ENCODE measurements at places on chromosomes 4 and X. TPM values are rescaled to one million over a fixed set of nuclear protein-coding genes. Genes with fewer than 3 reads are reported as not detected.

DNA sequence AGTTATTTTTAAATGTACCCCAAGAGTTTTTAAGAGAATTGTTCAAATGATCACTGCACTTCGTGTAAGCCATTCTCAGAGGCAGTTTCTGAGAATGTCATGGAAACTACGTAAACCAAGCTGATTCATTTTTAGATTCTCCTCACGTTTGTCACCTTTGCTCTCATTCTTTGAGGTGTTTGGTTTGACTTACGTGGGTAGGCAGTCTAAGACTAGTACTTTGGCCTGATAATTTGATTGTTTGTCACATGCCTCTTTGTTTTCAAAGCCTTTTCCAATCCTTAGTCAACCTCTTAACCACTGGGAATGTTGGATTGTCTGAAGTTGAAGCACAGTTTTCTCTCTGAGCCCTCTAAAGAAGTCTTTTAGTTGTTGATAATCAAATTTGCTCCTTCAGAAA is 10.5 kb downstream of the SEPTIN11 start:
- DNase-seq = peak; percentile 78

- peak; percentile 1 for DNase-seq
These were observed 16.8 kb upstream of the IGSF1 start for GRCh38 chrX:131305926-131306325.

DNA sequence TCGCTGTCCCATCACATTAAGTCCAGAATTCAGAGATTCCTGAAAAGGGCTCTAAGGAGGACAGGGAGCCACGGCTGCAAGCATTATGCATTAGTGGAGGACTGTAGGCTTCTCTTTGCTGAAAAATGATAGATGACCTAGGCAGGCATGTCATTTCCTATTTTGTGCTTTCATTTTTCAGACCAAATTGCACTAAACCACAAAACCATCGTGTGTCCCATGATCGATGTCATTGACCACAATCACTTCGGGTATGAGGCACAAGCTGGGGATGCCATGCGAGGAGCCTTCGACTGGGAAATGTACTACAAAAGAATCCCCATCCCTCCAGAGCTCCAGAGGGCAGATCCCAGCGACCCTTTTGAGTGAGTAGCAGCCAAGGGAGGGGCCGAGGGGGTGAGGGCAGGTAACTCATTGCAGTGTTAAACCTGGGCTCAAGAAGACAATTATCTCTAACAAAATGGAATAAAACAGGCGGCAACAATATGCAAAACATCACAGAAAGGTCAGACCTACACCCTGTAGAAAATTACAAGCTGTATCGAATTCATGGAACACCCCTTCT is 355.2 kb upstream of the GALNT7 start:
- no peak for DNase-seq

GRCh38 chr4:101284546-101284945 is 62.8 kb downstream of the PPP3CA start:
- peak; percentile 19 for DNase-seq

SMIM20 gene
- 34.9 TPM for polyA plus RNA-seq

DCHS2 gene
- polyA plus RNA-seq = not detected

- no peak for DNase-seq
These were observed 163.0 kb downstream of the SH3KBP1 start for GRCh38 chrX:19724409-19724808.

DNA sequence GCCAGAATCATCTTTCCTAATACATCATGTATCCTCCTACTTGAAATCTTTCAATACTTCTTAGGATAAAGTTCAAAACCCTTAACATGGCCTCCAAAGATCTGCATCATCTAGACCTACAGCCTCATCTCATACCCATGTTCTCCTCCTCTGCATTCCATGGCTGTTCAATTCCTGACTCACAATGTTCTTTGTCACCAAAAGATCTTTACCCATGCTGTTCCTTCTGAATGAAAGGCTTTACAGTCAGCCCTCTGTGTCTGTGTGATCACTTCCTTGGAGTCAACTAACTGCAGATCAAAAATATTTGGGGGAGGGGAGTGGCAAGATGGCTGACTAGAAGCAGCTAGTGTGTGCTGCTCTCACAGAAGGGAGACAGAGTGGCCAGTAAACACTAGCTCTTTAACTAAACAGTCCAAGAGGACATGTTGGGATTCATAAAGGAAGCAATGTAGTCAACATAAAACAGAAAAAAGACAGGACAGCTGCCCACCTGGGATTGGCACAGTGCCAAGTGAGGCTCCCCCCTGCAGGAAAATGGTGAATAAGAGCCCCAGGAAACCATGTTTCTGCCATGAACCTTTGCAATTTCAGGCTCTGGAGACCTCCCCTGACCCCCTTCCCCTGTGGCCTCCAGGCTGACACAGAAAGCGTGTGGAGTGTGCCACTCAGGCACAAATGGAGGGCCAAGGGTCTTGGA is 31.9 kb downstream of the CBR4 start:
- peak; percentile 50 for DNase-seq

DNA sequence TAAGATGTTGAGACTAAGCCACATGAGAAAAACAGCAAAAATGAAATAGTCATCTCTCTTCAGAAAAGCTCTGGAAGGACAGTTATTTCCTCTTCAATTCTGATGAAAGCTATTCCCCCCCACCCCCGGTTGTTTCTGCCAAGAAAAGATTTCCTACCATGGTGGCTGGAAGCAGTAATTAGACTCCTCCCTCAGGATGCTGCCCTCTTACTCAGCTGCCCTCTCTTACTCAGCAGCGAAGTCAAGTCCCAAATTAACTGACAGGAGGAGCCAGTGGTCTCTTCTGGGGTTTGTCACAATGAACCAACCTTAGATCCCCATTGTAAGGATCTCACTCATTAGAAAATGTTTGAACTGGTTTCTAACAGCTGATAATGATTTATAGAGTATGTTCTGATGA is 38.0 kb downstream of the GPM6B start:
- DNase-seq = peak; percentile 57

GRCh38 chr4:184143770-184144564 is 73.7 kb downstream of the ENPP6 start:
- DNase-seq = no peak

DNA sequence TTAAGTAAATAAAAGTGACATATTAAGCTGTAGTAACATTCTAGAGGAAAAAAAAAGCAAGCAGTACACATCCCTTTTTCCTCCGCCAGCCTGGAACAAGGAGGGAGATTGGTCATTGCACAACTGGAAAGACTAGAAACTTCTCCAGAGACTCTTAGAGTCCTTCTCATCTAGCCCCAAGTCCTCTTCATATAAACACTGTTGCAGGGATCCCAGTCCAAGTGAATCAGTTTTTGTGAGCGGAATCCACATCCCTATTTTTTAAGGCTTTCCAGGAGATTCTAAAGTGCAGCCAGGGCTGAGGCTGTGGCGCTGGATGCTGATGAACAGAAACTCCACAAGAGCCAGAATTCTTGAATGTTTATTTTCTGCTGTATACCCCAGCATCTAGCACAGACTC is 23.8 kb downstream of the REELD1 start:
- DNase-seq = no peak

DNA sequence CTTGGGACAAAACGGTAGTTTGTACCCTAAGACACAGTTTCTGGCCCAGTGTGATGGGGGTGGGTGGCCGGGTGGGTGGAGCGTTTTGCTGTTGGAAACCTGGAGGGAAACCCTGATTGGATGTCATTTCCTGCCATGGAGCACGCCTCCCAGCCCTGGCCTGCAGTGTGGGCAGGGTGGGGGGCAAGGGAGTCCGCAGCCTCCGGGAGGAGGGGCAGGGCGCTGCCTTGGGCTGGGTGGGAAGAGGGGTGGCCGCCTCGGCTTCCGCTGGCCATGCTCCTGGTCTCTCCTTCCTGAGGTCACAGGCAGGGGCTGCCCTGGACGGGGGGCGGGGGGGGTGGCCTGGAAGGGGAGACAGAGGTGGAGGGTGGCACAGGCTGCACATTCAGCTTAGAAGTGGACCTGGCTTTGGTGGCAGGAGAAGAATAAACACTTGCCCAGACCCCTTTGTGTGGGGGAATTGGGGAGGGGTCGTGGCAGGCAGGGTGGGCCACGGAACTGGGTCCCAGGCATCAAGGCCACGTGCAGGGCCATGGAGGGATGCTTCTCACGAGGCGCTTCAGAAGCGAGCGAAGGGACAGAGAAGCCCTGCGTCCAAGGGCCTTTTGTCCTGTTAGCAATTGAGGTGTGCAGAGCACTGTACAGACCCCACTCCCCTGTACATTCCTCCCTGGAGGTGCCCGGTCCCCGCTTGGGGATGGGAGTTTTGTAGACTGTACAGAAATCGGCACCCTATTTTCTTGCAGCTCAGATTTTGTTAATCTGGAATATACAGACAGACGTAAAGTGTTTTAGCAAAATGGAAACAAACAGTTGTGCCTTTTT is 6.2 kb downstream of the NAT8L start:
- DNase-seq = no peak

DNA sequence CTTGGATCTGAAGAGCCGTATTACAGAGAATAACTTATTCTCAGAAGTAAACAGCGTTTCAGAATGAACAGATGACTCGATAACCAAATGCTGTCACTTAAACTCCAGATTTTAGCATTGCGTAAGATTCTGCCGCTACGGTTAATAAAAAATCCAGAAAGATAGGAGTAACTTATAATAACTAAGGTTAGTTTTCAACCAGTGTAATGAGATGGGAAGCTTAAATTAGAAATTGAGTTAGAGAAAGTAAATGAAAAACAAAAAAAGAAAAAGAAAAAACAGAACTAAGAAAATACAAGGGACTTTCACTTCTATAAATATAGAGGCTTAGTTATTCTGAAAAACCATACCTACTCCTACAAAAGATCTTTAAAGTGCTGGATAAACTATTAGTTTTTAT is 13.1 kb upstream of the PARM1 start:
- DNase-seq = no peak

DNA sequence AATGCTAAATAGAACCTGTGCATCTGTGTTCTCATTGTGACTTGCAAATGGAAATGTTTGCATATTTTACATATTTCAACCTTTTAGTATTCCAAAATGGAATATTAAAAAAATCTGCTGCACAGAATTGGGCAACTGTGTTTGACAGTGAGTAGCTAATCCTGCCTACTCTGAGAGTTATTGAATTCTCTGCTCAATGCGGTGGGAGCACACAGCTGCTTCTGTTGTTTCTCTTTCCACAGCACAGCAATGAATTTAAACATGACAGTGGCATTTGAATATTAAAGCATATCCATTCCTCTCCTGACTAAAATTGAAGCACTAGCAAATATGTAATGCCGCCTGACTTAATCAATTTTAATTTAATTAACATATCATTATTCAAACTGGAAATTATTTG is 366.6 kb downstream of the GASK1B start:
- no peak for DNase-seq

GRCh38 chrX:28981952-28982351 is 394.7 kb downstream of the IL1RAPL1 start:
- DNase-seq = no peak

DNA sequence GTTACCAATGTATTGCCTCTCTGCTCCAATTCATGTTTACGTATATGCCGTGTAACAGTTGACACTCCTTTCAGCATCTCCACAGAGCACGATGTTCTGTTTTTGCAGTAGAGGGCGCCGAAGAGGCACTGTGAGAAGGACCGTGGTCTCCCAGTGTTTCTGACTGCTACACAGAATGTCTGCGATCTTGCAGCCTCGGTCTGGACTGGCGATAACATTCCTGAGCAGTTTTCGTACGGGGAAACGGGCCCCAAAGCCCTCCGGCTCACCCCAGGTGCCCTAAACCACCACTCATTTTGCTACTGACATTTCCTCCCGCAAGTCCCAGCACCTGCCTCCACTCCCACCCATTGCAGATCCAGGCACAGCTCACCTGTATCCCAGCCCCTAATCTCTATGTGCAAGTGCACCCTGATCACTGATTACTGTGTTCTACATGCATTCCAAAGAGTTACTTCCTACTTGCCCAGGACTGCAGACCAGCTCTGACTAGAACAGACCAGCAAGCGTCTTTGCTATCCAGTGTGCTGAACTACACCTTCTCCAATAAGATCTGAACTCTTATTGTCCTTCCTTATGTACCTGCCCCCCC is 12.4 kb upstream of the NFXL1 start:
- DNase-seq = peak; percentile 49

DNA sequence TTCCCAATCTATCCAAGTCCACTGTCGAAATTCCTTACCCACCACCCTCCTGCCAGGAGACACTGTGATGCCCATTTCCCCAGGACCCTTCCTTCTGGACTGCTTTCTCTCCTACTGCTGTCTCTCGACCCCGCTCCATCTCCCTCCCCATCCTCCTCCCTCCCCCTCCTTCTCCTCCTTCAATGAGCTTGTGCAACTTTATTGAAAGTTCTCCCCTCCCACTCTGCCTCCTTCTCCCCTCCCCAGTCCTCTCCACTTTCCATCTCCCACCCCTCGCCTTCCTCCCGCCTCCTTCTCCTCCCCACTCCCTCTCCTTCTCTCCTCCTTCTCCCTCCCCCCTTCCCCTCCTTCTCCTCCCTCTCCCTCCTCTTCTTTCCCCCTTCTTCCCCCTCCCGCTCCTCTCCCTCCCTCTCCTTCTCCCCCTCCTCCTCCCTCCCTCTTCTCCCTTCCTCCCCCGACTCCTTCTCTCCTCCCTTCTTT is 116.6 kb upstream of the FAT1 start:
- DNase-seq = peak; percentile 53

- DNase-seq = peak; percentile 81
These were observed 550 bp downstream of the ADGRA3 start for GRCh38 chr4:22515145-22515887.

RNF175 gene
- polyA plus RNA-seq = not detected

- DNase-seq = peak; percentile 20
These were observed 31.4 kb upstream of the SETD7 start for GRCh38 chr4:139587446-139587845.

GRCh38 chr4:181529537-181529936 is 713.7 kb upstream of the TENM3 start:
- DNase-seq = no peak

DNA sequence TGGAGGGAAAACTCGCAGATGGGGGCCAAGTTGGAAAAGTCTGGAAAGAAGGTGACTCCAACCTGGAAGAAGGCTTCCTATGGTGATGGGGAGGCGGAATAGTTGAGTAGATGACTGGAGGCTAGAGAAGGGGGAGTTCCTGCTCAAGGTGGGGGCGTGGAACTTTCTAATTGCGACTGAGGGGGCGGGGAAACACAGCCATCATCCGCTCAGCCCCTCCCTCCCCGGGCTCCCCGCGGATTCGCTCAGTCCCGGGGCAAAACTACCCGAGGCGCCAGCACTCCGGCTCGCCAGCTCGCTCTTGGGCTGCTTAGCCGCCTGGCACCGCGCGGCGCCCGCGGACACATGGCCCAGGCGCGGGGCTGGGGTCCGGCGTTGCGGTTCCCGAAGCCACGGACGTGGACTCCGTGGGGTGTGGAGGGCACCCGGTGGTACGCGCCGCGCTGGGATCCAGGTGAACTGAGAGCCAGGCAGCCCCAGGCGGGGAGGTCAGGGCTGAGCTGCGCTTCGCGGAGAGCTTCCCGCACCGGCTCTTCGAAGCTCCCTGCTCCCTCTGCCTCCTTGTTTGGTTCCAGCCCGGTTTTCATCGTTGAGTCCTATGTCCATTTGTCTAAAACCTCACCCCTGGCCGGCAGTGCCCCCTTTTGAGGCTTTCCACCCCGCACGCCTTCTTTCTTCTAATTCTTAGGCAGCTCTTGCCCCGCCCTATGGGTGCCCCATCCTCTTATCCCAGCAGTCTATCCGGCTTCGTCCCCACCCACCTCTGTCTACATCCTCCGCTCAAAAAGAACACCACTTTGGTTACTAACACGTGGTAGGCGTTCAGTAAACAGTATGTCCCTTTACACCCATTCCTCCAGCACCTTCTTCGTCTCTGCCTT is 38.9 kb downstream of the STARD8 start:
- DNase-seq = peak; percentile 32

GNPDA2 gene
- 31.6 TPM for polyA plus RNA-seq

ZNF157 gene
- polyA plus RNA-seq = 0.02 TPM

Measured in fibroblast of lung (primary cell).